ENCODE measurements at places on chromosomes 4 and X.

DNA sequence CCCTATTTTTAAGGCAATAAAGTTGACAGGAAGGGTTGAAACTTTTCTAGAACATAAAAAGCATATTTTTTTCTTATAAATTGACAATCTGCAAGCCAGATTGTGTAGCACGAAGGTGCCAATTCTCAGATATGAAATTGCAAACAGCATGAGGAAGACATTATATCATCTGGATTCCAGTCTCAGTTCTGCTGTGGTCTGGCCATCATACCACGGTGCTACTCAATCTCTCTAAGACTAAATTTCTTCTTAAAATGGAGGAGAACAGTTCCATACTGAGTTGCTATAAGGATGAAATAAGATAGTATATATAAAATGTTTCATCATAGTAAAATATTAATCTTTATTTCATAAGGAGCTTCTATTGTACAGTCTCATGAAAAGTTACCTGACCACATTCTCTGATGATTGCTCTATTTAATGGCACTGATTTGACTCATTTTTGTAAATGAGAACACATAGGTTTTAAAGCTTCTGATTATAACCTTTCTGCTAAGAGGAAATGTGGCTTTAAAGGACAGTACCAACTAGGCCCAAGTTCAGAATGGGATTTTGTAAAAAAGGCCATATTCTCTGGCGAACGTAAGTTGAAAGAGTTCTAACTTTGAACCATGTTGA is 127.9 kb downstream of the SHROOM3 start:
- no peak for DNase-seq

- DNase-seq, result no peak
These were observed 208.1 kb upstream of the ADGRL3 start for GRCh38 chr4:60992037-60992436.

- no peak for DNase-seq
These were observed 175.5 kb downstream of the CAMK2D start for GRCh38 chr4:113586072-113586471.

DNA sequence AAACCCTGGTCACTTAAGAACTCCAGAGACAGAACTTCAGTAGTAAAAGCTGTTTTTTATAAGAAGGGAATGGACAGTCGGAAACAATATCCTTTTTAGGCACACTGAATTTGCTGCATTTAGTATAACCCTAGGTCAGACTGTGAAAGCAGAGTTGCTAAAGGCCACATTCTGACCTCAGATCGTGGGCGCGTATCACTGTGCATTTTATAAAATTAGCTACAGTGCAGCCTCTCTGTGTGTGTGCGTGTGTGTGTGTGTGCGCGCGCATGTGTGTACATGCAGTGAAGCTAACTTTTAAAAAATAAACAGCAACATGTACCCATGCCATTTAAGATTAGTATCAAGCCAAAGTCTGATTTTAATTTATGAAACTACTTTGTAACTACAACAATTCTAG is 8.0 kb downstream of the ZNF827 start:
- DNase-seq, result no peak

DNA sequence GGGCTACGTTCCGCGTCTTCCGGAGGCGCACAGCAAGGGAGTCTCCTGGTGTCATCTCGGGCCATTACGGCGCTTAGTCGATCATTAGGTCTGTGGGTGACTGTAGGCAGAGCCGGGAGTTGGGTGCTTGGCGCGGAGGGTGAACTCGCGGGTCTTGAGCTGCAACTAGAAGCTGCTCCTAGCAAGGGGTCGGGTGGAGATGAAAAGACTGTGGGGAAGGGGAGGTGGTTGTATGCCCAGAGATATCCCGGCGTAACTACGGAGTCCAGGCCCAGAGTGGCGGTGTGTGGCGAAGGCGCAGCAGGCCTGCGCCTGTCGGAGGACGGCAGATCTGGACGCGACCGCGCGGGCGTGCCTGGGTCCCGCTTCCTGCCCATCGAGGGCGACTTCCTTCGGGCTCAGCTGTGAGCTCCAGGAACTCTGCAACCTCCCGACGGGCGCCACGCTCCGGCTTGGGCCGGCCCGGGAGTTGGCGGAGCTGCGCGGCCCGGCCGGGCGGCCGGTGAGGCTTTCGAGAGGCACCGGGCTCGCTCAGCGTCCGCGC is 2.7 kb upstream of the NKX3-2 start:
- no peak for DNase-seq

GRCh38 chrX:37800717-37801116 is 20.9 kb downstream of the CYBB start:
- no peak for DNase-seq

GRCh38 chr4:113541933-113542332 is 219.6 kb downstream of the CAMK2D start:
- no peak for DNase-seq

- no peak for DNase-seq
These were observed 218.7 kb upstream of the JADE1 start for GRCh38 chr4:128590773-128591172.

DNA sequence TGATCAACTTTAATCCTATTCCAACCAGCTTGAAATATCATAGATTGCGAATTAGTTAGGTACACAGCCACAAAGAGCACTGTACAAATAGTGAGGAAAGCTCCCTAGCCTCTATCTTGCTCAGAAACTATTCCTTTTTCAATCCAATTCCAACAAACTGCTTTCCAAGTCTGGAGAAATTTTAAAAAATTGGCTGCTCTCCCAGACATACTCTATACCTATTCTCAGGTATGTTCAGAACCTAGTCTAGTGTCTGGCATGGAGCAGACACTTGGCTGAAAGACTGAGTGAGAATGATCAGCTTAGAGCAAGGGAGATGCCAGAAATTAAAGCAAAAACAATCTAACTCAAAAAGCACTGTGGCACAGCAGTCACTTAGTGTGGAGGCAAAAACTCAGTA is 105.9 kb downstream of the SLC10A7 start:
- DNase-seq, result no peak

DNA sequence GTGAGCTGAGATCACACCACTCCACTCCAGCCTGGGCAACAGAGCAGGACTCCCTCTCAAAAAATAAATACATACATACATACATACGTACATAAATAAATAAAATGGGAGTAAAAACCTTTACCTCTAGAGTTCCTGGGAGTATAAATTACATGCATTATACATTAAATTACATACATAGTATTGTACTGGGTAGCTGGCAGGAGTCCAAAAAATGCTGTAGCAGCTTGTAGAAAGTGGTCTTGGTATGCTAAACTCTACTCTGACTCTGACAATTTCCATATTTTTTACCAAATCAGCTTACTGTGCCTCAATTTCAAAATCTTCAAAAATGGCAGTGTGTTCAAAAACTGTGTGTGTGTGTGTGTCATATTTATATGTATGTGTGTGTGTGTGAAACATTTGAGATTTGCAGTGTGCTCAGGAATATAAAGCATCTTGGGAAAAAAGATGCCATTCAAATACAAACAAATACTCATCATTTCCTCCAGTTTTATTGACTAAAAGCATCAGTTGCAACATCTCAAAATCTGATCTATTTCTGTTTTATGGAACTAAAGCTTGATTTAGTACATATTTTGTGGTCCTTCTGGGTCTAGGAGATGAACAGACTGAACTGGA is 171.7 kb downstream of the SHROOM3 start:
- no peak for DNase-seq

DNA sequence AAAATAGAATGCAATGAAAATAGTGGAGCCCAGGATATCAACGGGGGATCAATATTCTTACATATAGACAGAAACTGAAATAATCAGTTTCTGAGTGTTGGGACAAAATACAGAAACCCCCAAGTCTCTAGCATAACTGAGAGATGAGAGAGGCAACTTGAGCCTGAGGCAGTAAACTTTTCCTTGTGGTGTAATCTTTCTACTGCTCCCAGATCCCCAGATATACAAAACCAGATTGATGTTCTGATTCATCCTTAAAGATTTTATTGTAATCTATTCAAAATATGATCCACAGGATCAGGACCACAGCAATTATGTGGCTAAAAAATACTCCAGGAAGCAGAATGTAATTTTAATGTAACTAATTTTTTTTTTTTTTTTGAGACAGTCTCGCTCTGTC is 2282.6 kb downstream of the ARAP2 start:
- no peak for DNase-seq

- no peak for DNase-seq
These were observed 223.7 kb downstream of the PDHA2 start for GRCh38 chr4:96063639-96064038.

- no peak for DNase-seq
These were observed 148.6 kb upstream of the CNKSR2 start for GRCh38 chrX:21225643-21226042.

- no peak for DNase-seq
These were observed 119.0 kb downstream of the CFAP299 start for GRCh38 chr4:80454556-80454955.

DNA sequence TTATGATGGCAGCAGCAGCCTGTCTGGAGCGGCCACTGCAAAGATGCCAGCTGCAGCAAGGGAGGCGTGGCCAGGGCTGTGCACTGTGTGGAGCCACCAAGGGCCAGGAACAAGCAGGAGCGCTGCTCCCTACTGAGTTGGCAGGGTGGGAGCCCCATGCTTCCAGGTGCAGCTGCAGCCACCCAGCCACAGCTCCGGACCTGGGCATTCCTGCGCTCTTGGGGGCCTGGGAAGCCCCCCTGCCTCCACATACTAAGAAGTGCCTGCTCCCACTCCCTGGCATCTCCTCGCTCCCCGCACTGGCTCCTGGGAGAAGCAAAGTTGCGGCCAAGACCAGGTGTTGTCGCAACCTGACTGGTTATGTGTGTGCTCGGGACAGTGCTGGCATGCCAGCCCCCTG is 619.8 kb downstream of the DMD start:
- no peak for DNase-seq

DNA sequence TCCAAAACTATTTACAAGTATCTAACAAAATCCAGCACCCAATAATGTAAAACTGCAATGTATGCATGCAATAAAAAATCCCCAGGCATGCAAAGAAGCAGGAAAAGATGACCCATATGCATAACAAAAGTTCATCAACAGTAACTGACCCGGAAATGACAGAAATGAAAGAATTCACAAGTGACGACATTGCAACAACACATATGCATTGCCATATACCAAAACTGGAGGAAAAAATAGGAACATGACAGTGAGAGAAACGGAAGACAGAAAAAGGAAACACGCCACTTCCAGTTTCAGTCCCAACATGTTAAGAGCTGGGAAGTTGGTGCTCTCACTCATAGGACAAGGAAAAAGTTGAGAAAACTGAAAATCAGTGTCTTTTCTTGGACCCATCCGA is 154.6 kb downstream of the EVC2 start:
- no peak for DNase-seq

DNA sequence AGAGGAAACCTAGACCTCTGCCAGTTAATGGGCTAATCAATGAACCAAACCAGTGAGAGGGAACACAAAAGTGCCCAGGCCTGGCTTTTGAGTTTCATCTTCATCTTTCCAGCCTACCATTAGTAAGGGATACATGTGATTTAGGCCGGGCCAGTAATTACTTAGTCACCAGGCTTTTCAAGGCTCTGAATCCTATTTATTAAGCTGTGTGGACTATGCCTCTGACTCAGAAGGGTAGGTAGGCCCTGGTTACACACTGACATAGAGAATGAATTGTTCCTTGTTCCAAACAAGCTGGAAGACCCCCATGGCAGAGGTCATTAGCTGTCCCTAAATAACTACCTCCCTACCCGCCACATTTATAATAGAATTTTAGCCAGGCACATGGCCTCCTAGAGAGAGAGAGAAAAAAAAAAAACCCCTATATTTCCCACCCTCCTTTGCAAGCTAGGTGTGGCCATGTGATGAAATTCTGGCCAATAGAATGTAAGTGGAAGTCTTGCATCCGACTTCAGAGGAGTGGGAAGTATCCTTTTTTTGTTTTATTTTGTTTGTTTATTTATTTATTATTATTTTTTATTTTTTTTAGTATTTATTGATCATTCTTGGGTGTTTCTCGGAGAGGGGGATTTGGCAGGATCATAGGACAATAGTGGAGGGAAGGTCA is 112.3 kb upstream of the BCOR start:
- no peak for DNase-seq

GRCh38 chrX:101482296-101482695 is 3.0 kb upstream of the ARMCX4 start:
- DNase-seq, result no peak

DNA sequence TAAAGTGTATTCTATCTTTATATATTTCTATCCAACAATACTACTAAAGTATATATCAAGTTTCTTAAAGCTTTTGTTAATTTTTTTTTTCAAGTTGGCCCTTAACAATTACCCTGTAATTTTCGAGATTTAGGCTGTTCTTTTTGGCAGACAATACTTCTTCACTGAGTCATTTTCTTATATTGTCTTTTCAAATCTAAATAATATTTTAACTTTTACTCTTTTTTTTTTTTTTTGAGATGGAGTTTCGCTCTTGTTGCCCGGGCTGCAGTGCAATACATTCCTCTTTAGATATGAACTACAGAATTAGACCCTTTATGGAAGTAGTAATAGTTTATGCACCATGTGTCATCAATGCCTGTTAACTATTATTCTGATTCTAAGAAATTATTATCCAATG is 120.7 kb downstream of the GLRA3 start:
- DNase-seq, result no peak

DNA sequence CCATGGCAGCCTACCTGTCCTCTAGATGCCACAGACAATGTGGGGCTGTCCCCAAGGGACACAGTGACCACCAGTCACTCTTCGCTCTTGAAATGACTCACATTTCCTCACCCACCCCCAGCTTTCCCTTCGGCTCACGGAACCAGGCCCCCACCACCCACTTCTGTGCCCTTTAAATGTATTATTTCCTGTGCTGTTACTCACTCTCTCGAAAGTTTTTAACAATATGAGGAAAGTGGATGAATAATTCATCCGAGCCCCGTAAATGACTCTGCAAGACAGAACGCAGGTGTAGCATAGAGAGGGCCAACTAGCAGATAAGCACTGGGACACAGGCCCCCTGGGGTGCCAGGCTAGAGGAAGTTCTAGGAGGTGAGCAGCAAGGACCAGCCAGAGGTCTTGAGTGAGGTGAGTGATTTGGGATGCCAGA is 179.5 kb upstream of the TBL1X start:
- DNase-seq, result peak; percentile 6

DNA sequence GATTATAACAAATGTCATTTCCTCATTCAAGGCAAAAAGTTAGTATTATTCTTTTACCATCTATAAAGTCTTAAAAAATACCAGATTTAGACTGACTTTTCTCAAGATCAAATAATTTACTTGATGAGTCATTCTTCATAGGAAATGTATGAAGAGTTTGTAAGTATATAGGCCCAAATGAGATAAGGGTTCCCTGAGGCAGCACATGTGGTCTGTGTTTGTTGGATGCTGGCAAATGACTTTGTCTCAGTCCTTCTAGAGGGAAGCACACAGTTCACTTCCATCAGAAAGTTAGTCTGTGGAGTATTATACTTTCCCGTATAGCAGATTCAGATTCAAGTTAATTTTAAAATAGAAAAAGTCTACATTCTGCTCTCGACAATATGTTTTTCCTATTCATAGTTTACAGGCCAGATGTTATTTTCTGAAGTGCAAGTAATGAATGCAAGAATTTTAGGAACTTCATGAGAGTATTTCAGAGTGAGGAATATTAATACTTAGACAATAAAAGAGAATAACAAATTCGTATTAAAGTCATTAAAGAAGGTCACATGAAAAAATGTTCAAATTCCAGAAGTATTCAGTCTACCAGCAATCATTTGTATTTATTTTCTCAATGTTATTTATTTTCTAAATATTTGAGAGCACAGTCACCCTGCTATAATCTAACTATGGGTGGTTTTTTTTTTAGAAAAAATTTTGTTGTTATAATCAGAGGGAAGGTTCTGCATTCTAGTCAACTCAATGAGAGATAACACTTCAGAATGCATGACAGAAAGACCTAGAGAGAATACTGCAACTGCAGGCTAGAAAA is 601.8 kb upstream of the ZFP42 start:
- DNase-seq, result no peak

All from activated gamma-delta T cell treated with Interleukin-2 at 50 U/mL for 16 hours (primary cell).